ENCODE measurements at places on chromosomes 1 and 21. TPM values are rescaled to one million over a fixed set of nuclear protein-coding genes. Genes with fewer than 3 reads are reported as not detected.
A peak's percentile ranks its signal among the peaks of the same experiment; 100 is the strongest.

Gene CYP4A11
- not detected for polyA plus RNA-seq

Gene RHOU
- 1.9 TPM for polyA plus RNA-seq

Gene CNIH3
- 4.7 TPM for polyA plus RNA-seq

GRCh38 chr1:156927215-156928042 is 7.0 kb downstream of the LRRC71 start:
- H3K27ac ChIP-seq, result no peak overlapping the region
- H3K36me3 ChIP-seq, result no peaks in the 10 kb centered on the region
- H3K27me3 ChIP-seq, result peaks cover 20% of the 10 kb centered on the region

DNA sequence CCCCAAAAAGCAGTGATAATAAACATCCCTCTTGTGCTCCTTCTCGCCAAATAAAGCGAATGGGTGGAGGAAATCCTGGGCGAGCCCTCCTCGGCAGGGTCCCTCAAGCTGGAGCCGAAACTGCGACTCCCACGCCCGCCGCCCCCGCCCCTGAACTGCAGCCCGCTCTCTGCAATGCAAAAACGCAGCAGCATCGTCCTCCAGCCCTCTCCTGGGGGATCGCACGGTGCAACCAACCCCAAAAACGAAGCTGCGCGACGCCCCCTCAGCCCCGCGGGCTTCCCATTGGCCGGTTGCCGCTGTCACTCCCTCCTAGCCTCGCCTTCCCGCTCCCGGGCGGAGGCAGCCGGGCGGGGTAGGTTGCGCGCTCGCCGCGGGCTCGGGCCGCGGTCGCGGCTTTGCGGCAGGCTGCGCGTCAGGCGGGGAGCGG is at the start of gene TMCC2:
Gene TMCC2 (plus strand): TSS at position 363 of the 430 bp plus-strand sequence. CDS start 619 bp downstream, outside the sequence.
- peak within 1 kb of the TSS; percentile 76 for H3K4me3 ChIP-seq
- H3K4me1 ChIP-seq, result no peaks in the 10 kb centered on the region
- H3K27me3 ChIP-seq, result no peaks in the 10 kb centered on the region

DNA sequence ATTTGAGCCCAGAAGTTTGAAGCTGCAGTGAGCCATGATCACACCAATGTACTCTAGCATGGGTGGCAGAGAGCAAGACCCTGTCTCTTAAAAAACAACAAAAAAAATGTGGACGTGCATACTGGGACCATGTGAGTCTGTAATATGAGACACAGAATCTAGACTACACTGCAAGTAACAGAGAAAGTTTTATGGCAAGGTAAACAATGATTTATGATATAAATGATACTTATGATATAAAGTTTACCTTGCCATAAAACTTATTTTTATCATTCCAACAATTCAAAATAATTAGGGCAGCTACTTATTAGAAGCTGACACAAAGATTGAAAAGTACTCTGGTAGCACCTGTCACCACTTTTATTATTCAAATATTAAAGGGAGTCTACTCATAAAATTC is 34.7 kb downstream of the WDR26 start:
- H3K4me3 ChIP-seq, result no peak overlapping the region
- DNase-seq, result no peak
- peaks cover 88% of the 10 kb centered on the region for H3K36me3 ChIP-seq
- H3K27me3 ChIP-seq, result no peaks in the 10 kb centered on the region
- H3K27ac ChIP-seq, result no peak overlapping the region

DNA sequence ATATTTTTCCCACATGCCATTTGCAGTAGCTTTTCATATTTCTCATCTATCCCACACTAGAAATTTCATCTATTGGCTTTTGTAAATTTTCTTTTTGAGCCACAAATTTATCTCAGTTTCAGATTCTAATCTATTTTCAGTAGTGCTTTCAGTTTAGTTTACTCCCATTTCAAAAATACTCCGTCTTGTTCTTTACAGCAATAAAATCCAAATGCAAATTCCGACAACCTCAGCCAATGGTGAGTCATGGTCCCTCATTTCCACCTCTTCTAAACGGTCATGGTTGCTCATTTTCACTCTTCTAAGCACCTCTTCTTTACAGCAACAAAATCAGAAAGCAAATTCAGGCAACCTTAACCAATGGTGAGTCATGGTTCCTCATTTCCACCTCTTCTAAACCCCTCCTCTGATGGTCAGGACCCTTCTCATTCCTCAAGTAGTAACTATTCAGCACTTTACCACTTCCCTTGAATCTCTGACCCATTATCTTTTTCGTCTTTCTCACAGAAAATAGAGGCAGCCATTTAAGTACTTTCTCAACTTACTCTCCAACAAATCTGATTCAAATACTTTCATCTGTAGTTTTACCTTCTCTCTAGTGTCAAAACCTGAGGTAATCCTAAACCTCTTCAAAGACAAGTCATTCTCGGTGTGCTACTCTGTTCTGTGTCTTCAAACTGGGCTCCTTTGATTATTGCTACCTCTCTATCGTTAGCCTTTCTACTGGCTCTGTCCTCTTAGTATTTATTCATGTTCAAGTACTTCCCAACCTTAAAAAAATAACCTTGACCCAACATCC is 34.4 kb downstream of the C21orf91 start:
- H3K27me3 ChIP-seq, result no peaks in the 10 kb centered on the region
- no peaks in the 10 kb centered on the region for H3K36me3 ChIP-seq
- DNase-seq, result no peak
- no peak overlapping the region for H3K4me3 ChIP-seq

DNA sequence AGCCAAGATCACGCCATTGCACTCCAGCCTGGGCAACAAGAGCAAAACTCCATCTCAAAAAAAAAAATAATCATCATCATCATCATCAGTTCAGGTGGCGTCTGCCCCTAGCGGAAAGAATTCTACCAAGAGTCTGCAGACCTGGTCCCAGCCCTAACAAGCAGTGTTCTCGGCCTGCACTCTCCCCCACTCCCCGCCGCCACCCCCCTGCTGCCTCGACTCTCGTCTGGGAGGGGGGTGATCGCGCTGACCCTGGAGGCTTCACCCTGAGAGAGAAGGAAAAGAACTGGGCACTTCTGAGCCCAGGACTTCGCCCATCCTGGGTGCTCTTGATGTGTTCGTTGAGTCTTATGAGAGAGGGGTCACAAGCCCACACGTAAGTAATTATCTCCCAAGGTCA is 160.1 kb upstream of the TMEM51 start:
- H3K27ac ChIP-seq, result no peak overlapping the region
- no peaks in the 10 kb centered on the region for H3K27me3 ChIP-seq
- no peaks in the 10 kb centered on the region for H3K36me3 ChIP-seq
- H3K4me1 ChIP-seq, result peaks cover 32% of the 10 kb centered on the region

DNA sequence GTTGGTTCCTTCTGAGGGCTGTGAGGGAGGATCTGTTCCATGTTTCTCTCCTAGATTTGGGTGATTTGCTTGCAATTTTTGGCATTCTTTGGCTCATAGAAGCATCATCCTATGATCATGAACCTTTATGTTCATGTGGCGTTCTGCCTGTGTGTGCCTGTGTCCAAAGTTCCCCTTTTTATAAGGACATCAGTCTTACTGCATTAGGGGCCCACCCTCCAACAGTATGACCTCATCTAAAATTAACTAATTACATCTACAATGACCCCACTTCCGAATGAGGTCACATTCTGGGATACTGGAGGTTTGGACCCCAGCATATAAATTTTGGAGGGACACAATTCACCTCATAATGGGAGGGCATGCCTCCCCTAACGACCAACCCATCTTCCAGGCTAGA is 12.8 kb upstream of the CAMK1G start:
- no peaks in the 10 kb centered on the region for H3K4me1 ChIP-seq
- H3K27me3 ChIP-seq, result peaks cover 31% of the 10 kb centered on the region
- DNase-seq, result no peak
- no peak overlapping the region for H3K4me3 ChIP-seq
- H3K27ac ChIP-seq, result no peak overlapping the region

DNA sequence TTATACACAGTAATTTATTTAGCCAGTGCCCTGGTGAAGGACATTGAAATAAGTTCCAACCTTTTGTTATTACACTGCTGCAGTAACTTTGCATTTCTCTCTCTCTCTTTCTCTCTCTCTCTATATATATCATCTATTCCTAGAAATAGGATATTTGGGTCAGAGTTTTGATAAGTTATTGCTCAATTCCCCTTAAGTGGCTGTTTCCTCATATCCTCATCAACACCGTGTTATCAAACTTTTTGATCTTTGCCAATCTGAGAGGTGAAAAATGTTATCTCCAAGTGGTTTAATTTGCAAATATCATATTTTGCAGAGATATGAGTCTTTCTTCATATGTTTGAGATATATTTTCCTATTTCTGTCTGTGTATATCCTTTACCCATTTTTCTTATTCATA is 1.6 kb upstream of the SRSF4 start:
- H3K36me3 ChIP-seq, result 0 out of 2 replicates have a peak, but pooled peaks cover 7% of the 10 kb centered on the region
- peaks cover 29% of the 10 kb centered on the region for H3K4me1 ChIP-seq
- no peak overlapping the region for H3K27ac ChIP-seq
- no peak for DNase-seq
- no peak overlapping the region for H3K4me3 ChIP-seq

- H3K27me3 ChIP-seq, result no peaks in the 10 kb centered on the region
- no peak overlapping the region for H3K4me3 ChIP-seq
- H3K27ac ChIP-seq, result no peak overlapping the region
- no peak for DNase-seq
- no peaks in the 10 kb centered on the region for H3K36me3 ChIP-seq
These were observed 15.9 kb upstream of the LRRC8C start for GRCh38 chr1:89616844-89617627.

- H3K27me3 ChIP-seq, result no peaks in the 10 kb centered on the region
- peaks cover 30% of the 10 kb centered on the region for H3K4me1 ChIP-seq
- DNase-seq, result peak; percentile 43
- H3K36me3 ChIP-seq, result no peaks in the 10 kb centered on the region
- H3K27ac ChIP-seq, result no peak overlapping the region
- H3K4me3 ChIP-seq, result no peak overlapping the region
These were observed 3.6 kb upstream of the S100A10 start for GRCh38 chr1:151997284-151997570.

GRCh38 chr1:206971029-206971655 is 882 bp upstream of the FCAMR start:
- no peaks in the 10 kb centered on the region for H3K4me1 ChIP-seq
- no peak overlapping the region for H3K27ac ChIP-seq
- no peaks in the 10 kb centered on the region for H3K36me3 ChIP-seq
- no peak for DNase-seq

- H3K4me1 ChIP-seq, result peaks cover 23% of the 10 kb centered on the region
- H3K27me3 ChIP-seq, result no peaks in the 10 kb centered on the region
- no peak overlapping the region for H3K27ac ChIP-seq
- H3K36me3 ChIP-seq, result no peaks in the 10 kb centered on the region
- no peak for DNase-seq
These were observed 25.5 kb downstream of the RNU5D-1 start for GRCh38 chr1:44705470-44705869.

- H3K27me3 ChIP-seq, result no peaks in the 10 kb centered on the region
- H3K27ac ChIP-seq, result no peak overlapping the region
- no peak for DNase-seq
- no peaks in the 10 kb centered on the region for H3K4me1 ChIP-seq
- no peaks in the 10 kb centered on the region for H3K36me3 ChIP-seq
- H3K4me3 ChIP-seq, result no peak overlapping the region
These were observed 166.1 kb upstream of the ZC3H12A start for GRCh38 chr1:37308031-37308960.

GRCh38 chr1:110055493-110056284 is 14.8 kb downstream of the ALX3 start:
- peak; percentile 71 for DNase-seq
- no peaks in the 10 kb centered on the region for H3K27me3 ChIP-seq
- peak overlapping the region; percentile 77 for H3K27ac ChIP-seq
- H3K4me1 ChIP-seq, result peaks cover 62% of the 10 kb centered on the region
- peaks cover 23% of the 10 kb centered on the region for H3K36me3 ChIP-seq
- H3K4me3 ChIP-seq, result no peak overlapping the region

GRCh38 chr1:78779831-78780230 is 130.2 kb downstream of the IFI44 start:
- H3K27ac ChIP-seq, result no peak overlapping the region
- peak; percentile 30 for DNase-seq
- H3K4me3 ChIP-seq, result no peak overlapping the region
- no peaks in the 10 kb centered on the region for H3K36me3 ChIP-seq
- no peaks in the 10 kb centered on the region for H3K27me3 ChIP-seq
- no peaks in the 10 kb centered on the region for H3K4me1 ChIP-seq

GRCh38 chr1:161137881-161138280 is 5.4 kb upstream of the DEDD start:
- H3K4me1 ChIP-seq, result peaks cover 11% of the 10 kb centered on the region
- H3K36me3 ChIP-seq, result no peaks in the 10 kb centered on the region
- no peaks in the 10 kb centered on the region for H3K27me3 ChIP-seq
- H3K27ac ChIP-seq, result no peak overlapping the region

GRCh38 chr1:112114540-112114939 is 125.1 kb upstream of the KCND3 start:
- H3K36me3 ChIP-seq, result no peaks in the 10 kb centered on the region
- no peak overlapping the region for H3K4me3 ChIP-seq
- no peak for DNase-seq
- H3K4me1 ChIP-seq, result no peaks in the 10 kb centered on the region
- H3K27ac ChIP-seq, result no peak overlapping the region

GRCh38 chr1:11720525-11720924 is 15.4 kb upstream of the AGTRAP start:
- H3K4me3 ChIP-seq, result no peak overlapping the region
- no peaks in the 10 kb centered on the region for H3K4me1 ChIP-seq
- no peaks in the 10 kb centered on the region for H3K36me3 ChIP-seq
- H3K27me3 ChIP-seq, result peaks cover 14% of the 10 kb centered on the region

Measured in GM23248 (cell line).